ENCODE measurements at places on chromosomes 6 and 20. TPM values are rescaled to one million over a fixed set of nuclear protein-coding genes. Genes with fewer than 3 reads are reported as not detected.

DNA sequence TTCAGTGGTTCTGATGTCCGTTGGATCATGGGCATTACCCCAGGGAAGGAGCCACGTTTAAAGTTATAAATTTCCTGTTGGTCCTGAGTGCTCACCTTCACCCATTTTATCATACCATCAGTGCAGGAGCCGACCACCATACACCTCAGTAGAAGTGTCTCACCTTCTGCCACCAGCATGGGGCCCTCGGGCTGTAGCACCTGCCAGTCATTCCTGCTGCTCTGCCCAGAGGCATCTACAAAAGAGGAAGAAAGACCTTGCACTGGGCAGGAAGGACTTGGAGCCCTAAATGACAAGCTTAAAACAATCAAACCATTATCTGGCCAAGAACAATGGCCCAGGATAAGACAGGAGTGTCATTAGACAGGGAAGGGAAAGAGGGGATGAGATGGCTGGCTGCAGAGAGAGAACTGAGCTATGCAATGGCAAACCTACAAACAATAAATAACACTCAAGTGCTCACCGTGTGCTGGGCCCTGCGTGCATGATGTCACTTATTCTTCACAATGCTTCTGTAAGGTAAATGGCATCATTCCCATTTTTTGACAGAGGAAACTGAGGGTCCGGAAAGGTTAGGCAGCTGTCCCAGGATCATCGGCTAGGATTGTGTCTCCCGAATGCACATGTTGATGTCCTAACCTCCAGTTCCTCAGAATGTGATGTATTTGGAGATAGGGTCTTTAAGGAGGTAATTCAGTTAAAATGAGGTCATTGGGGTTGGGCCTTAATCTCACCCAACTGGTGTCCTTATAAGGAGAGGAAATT lies 11.2 kb downstream of the SIRPB2 start:
- H3K27me3 ChIP-seq, result peaks cover 10% of the 10 kb centered on the region
- H3K4me1 ChIP-seq, result no peaks in the 10 kb centered on the region
- DNase-seq, result no peak
- H3K4me3 ChIP-seq, result no peak overlapping the region
- no peak overlapping the region for H3K27ac ChIP-seq
- no peaks in the 10 kb centered on the region for H3K36me3 ChIP-seq

DNA sequence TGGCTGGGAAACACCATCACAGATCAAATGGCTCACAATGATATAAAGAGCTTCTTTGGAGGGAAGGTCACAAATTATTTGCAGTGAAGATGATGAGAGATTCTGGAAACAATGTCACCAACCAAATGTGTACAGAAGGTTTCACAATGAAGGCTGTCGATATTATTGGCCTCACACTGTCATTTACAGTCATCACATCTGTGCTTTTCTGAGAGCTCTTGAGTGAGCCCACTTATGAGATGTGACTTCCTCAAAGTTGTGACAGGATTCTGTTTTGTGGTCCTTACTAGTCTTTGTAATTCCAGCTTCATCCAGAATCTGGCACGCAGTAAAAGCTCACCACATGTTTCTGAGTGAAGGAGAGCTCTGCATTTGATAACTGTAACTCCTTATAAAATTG lies 133.6 kb downstream of the LMBRD1 start:
- no peak for DNase-seq
- H3K27me3 ChIP-seq, result no peaks in the 10 kb centered on the region
- H3K4me3 ChIP-seq, result no peak overlapping the region
- H3K4me1 ChIP-seq, result no peaks in the 10 kb centered on the region
- H3K27ac ChIP-seq, result no peak overlapping the region
- H3K36me3 ChIP-seq, result no peaks in the 10 kb centered on the region

GRCh38 chr6:13709689-13710551 lies 1.7 kb downstream of the RANBP9 start:
- H3K4me3 ChIP-seq, result peak overlapping the region; percentile 80
- H3K27ac ChIP-seq, result peak overlapping the region; percentile 66
- peaks cover 35% of the 10 kb centered on the region for H3K4me1 ChIP-seq
- DNase-seq, result no peak

- DNase-seq, result no peak
- peaks cover 6% of the 10 kb centered on the region for H3K27me3 ChIP-seq
- no peaks in the 10 kb centered on the region for H3K4me1 ChIP-seq
- H3K4me3 ChIP-seq, result no peak overlapping the region
- no peak overlapping the region for H3K27ac ChIP-seq
These were observed 28.3 kb downstream of the SLC22A3 start for GRCh38 chr6:160376445-160376844.

DNA sequence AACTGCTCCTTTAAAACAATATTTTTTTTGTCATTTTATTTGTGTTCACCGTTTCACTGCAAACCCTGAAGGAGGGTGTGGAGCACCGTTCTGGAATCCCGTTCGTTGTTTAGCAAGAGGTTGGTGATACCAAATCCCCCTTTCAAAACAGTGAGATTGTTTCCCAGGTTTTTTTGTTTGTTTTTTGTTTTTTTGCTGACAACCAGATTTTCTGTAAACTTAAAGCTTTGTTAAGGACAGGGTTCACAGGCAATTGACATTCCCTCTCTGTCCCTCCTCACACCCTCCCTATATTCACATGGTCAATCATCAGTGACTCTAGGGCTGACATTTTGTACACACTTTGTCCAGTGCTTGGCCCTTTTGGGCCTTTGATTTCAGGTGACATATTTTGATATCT lies 21.0 kb upstream of the MROH8 start:
- H3K4me1 ChIP-seq, result peaks cover 15% of the 10 kb centered on the region
- DNase-seq, result no peak
- no peak overlapping the region for H3K4me3 ChIP-seq
- H3K27ac ChIP-seq, result no peak overlapping the region
- H3K36me3 ChIP-seq, result peaks cover 86% of the 10 kb centered on the region
- no peaks in the 10 kb centered on the region for H3K27me3 ChIP-seq

DNA sequence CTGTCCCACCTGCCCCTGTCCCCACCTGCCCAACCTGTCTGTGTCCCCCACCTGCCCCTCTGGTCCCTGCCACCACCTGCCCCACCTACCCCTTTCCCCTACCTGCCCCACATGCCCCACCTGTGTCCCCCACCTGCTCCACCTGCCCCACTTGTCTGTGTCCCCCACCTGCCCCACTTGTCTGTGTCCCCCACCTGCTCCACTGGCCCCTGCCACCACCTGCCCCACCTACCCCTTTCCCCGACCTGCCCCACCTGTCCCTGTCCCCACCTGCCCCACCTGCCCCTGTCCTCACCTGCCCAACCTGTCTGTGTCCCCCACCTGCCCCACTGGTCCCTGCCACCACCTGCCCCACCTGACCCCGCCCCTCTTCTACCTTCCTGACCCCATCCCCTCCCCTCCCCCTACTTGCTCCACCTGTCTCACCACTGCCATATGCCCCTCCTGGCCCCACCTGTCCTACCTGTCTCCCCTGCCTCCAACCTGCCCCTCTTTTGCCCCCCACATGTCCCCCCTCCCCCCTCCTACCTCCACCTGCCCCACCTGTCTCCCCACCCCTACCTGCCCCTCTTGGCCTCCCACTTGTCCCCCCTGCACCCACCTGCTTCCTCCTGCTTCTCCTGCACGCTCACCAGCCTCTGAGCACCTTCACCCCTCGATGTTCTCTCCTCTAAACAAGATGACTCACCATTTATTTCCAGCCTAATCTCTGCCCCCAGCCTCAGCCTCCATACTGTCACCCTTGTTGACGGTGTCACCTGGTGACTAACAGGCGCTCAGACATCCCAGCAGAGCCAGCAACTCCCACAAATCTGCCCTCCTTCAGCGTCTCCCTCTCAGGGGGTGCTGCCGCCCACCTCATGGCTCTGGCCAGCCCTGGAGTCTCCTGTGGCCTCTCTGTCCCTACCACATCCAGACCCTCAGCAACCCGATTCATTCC lies 5.6 kb upstream of the MYT1 start:
- no peak overlapping the region for H3K4me3 ChIP-seq
- H3K4me1 ChIP-seq, result no peaks in the 10 kb centered on the region
- DNase-seq, result no peak
- H3K27me3 ChIP-seq, result peaks cover 46% of the 10 kb centered on the region

GRCh38 chr6:7194657-7195056 lies 86.9 kb downstream of the RREB1 start:
- peaks cover 41% of the 10 kb centered on the region for H3K36me3 ChIP-seq
- DNase-seq, result no peak
- no peak overlapping the region for H3K27ac ChIP-seq
- H3K4me3 ChIP-seq, result no peak overlapping the region

Gene ATP6V1G2
- 3.3 TPM for total RNA-seq

Gene PRRC2A
- total RNA-seq, result 215 TPM

Data from CD4-positive, alpha-beta T cell (primary cell).